Eye (tissue), 1 donor: ENCODE measurements at places on chromosomes 6 and 20.

- DNase-seq: no peak
These were observed 66.8 kb upstream of the MOCS1 start for GRCh38 chr6:40000964-40001515.

DNA sequence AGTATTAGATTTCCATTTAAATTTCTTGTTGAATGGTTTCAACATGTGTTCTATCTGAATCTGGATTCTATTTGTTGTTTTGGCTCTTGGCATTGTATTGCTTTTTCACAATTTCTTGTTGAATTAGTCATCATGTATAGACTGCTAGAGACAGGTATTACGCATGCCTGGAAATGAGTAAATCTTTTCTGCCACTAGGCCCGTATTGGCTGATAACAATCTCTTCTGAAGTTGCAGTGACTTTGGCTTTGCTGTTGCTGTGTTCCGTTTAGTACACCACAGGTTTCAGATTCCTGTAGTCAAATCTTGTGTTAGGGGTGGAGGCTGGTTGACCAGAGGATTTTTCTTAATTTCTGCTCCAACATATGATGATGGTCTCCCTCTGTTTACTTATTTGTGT is 1339.4 kb downstream of the GRIK2 start:
- no peak for DNase-seq

DNA sequence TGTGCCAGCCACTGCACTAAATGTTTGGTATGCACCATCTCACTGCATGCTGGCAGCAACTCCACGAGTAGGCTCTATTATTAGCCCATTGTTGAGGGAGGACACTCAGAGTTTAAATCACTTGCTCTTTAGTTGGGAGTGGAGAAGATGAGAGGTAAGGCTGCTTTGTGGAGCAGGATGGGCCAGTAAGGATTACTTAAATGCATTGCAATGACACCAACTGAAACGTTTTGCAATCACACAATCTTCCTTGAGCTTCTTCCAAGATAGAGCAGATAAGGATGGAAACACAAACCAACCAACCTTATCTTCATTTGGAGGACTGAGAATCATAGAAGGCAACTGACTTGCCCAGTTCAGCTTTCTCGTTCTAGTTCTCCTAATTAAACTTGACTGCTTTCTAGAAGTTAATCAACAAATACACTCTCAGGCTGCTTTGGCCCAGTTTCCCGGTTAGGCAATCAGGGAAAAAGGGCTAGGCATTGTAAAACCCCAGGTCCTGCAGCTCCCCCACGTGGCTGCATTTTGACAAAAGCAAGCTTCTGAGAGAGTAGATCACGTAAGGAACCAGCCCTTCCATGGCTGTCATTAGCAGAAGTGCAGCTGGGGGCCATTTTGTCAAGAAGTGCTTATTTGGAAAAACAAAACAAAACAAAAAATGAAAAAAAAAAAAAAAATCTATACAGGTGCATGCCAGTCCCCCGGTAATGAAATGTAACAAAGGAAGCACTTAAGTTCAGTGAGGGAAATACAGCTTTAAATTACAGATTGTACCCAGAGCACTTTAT is 130.6 kb downstream of the BCAS1 start:
- DNase-seq: peak; percentile 87

DNA sequence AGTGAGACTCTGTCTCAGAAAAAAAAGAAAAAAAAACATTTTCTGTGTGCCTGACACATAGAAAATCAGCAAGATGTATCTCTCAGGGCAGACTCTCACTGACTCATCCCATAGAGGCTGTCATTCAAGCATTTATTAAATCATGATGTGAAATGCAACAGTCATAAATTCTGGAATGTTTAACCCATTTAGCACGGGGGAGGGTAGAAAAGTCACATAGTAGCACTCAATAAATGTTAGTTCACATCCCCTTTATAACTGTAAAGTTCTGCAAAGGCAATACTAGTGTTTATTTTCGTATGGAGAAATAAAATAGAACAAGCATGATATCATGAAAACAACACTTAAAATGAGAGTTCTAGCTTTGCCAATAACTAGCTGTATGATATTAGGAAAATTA is 15.5 kb upstream of the CARMIL1 start:
- no peak for DNase-seq

- DNase-seq: peak; percentile 35
These were observed 26.5 kb downstream of the BCAS4 start for GRCh38 chr20:50821257-50821921.

GRCh38 chr20:32678948-32679347 is 5.2 kb upstream of the C20orf203 start:
- DNase-seq: no peak

DNA sequence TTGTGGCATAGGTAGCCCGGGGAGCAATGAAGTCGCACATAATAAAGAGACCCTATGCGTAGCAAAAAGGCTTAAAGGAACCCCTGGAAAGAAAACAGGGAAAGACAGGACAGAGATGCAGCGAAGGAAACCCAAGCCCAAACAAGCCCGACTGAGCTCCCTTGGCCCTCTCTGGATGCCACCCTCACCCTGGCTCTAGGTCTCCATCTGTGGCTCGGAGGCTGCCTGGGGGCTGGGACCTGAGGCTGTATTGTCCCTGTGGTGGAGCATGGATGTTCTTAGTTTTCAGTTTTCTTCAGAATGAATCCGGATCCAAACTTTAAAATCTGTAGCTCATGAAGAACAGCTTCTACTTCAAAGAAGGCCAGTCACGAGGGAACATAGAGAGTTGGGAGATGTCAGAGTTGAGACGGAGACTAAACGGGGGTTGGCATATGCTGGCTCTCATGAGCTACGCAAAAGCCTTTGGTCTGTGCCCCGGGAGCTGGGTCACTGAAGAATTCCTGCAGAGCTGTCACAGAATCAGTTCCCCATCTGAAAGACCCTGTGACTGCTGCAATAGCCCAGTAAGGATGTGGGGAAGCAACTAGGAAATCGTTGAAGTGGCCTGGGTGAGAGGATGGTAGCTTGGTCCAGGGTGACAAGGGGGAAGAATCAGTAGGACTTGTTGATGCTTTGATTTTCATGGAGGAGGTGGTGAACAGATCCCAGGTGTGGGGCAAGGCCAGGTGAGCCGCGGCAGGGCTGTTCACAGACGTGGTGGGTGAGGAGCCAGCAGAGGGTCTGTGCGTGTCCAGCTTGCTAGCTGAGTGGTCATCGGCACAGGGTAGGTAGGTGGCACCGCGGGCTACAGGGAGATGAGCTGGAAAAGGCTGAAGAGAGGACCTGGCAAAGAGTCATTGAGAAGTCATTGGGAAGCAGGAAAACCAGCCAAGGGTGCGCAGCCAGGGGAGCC is 35.2 kb downstream of the SYNDIG1 start:
- DNase-seq: no peak

DNA sequence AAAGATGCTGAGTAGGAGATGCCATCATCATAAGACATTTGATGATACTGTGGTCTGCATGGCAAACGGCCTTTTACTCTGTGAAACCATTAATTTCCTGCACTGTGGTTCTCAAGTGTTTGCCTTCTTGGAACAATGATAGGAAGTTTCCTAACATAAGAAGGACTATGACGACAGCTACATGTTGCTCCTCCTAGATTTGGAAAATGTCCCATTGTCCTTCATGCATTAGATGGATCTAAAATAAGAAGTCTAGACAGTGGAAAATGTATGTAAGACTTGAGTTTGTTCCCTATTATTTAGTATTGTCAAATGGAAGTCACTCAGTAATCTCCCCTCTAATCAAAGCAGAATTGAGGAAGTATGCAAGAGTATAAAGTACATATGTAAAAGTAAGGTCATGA is 98.5 kb upstream of the TMEM170B start:
- DNase-seq: no peak

DNA sequence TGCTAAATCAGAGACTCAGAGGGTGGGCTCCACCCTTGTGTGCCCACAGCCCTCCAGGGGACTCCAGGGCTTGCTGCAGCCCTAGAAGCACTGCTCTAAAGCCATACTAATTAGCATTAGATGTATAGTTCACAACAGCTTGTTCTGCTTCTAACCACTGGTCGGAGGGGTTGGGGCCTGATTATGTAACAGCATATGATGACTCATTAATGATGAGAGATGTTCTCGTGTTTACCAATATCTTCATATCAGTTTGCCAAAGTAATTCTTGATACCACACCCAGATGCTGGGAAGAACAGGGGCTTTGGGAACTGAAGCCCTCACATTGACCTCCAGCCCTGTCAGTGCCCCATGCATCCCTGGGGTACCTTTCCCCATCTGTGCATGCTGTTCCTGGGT is 104.1 kb upstream of the FOXA2 start:
- no peak for DNase-seq

DNA sequence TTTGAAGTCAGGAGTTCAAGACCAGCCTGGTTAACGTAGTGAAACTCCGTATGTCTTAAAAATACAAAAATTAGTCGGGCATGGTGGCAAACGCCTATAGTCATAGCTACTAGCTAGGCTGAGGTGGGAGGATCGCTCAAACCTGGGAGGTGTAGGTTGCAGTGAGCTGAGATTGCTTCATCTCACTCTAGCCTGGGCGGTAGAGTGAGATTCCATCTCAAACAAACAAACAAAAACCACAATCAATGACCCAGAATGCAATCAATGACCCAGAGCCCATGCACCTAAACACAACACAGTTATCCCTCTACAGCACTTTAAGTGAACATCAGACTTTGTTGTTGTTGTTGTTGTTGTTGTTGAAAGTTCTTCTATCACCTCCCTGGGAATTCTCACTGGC is 77.9 kb downstream of the MYB start:
- DNase-seq: no peak

GRCh38 chr20:25320035-25320800 is 70.4 kb downstream of the ABHD12 start:
- no peak for DNase-seq

DNA sequence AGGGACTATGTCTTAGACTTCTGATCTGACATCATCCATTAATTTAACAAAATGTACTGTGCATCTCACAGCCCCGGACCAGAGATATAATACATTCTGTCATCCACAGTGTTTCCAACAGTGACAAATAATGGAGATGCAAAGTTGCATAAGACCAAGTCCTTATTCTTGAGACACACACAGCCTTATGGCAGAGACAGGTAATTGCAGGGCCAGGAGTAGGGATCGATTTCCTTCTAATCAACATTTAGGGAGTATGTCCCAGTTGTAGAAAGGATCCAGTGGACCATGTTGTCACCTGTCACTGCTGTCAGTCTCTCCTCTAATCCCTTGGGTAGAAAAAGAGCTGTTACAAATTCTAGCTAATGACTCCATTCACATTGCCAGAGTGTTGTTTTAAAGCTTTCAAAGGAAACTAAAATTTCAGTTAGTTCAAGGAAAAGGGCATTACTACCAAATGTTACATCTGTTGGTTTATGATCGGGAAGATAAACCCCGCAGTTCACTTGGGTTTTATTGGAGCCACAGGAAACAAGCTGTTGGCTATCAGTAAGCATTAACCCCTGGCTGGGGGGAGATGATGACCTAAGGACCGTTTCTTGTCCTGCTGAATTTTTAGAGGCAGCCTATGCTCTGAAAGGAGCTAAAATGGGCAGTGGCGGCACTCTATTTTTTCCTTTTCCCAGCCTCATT is 111.4 kb upstream of the ATXN1 start:
- no peak for DNase-seq

DNA sequence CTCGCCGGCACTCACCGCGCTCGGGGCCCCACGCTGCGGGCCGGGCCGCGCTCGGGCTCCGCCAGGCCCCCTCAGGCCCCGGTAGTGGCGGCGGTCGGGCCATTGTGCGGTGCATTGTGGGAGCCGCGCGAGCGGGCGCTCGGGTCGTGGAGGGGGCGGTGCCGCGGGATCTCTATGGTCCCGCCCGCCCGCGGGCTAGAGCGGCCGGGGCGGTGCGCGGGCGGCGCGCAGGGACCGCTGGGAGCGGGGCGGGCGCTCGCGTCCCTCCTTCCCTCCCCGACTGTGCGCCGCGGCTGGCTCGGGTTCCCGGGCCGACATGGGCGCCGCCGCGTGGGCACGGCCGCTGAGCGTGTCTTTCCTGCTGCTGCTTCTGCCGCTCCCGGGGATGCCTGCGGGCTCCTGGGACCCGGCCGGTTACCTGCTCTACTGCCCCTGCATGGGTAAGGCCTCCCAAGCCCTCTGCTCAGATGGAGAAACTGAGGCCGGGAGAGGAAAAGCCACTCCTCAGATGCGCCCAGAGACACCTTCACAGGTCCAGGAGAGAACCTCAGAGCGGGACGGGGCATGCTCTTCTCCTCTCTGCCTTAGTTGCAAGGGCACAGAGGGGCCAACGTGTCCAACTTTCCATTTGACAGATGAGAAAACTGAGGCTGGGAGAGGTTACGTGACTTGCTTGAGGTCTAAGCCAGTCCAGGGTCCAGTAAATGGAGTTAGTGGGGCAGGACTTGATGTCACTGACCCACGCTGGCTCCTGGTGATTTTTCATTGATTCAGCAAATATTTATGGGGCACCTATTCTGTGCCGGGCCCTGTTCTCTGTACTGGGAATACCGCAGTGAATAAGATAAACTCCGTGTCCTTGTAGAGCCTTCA is at the start of the genes PLAGL2 and POFUT1:
TSS of gene PLAGL2 (minus strand) at position 118 of the 873 bp plus-strand sequence. CDS start 5,565 bp downstream, outside the sequence.
TSS of gene POFUT1 (plus strand) at position 255 of the 873 bp plus-strand sequence. CDS start at position 317, 62 bp downstream.
- DNase-seq: peak; percentile 94

- DNase-seq: no peak
These were observed 307.7 kb upstream of the DEFB115 start for GRCh38 chr20:30949761-30950160.

DNA sequence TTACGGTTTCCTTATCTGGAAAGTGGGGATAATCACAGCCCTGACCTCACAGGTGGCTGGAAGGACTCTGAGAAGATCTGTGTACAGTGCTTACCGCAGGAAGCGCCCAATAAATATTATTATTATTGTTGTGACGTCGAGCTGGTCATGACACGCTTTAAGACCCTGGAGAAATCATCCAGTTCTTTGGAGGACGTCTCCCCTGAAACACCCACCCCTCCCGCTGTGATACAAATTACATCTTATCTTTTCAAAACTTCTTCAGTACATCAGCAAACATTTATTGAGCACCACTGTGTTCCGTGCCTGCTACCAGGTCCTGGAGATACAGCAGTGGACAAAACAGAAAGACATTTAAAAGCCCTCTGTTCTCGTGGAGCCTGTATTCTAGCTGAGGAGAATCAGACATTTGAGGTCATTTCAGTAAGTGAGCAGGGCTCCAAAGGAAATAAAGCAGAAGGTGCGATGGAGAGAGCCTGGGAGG is 118.7 kb downstream of the CEBPB start:
- no peak for DNase-seq

DNA sequence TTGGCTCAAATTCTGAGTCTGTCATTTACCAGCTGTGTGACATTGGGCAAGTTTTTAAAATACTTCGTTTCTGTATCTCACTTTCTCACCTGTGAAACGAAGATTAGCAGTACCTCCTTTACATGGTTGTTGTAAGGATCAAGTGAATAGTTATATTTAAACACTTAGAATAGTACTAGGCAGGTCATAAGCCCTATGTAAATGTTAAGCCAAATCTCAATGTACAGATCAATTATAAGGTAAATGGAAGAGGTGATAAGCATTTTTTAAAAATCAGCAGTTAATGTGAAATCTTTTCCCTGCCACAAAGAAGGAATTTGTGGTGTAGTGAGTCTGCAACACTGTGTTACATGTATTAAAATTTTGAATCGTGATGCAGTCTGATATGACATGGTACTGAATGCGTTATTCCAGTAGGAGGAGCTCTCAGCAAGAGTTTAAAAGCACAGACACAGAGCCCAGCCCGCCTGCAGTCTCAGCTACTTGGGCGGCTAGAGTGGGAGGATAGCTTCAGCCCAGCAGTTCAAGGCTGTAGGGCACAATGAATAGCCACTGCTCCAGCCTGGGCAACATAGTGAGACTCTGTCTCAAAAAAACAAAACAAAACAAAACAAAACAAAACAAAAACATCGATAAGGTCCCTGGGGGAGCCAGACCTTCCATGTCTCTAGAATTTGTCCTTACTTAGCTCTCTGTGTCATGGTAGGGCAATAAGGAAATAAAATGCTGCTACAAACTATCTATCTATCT is 46.0 kb downstream of the GTF2H5 start:
- DNase-seq: peak; percentile 85

- peak; percentile 95 for DNase-seq
These were observed 32.9 kb downstream of the HM13 start for GRCh38 chr20:31547017-31547675.

- DNase-seq: no peak
These were observed 6.1 kb upstream of the TMEM200A start for GRCh38 chr6:130359736-130360135.
